ENCODE measurements at places on chromosomes 16 and 17.

- DNase-seq, result no peak
These were observed 5.6 kb downstream of the USH1G start for GRCh38 chr17:74917430-74917829.

- DNase-seq, result no peak
These were observed 131.6 kb downstream of the MRTFB start for GRCh38 chr16:14202697-14203096.

GRCh38 chr16:84829168-84829965 lies 9.6 kb downstream of the CRISPLD2 start:
- no peak for DNase-seq

DNA sequence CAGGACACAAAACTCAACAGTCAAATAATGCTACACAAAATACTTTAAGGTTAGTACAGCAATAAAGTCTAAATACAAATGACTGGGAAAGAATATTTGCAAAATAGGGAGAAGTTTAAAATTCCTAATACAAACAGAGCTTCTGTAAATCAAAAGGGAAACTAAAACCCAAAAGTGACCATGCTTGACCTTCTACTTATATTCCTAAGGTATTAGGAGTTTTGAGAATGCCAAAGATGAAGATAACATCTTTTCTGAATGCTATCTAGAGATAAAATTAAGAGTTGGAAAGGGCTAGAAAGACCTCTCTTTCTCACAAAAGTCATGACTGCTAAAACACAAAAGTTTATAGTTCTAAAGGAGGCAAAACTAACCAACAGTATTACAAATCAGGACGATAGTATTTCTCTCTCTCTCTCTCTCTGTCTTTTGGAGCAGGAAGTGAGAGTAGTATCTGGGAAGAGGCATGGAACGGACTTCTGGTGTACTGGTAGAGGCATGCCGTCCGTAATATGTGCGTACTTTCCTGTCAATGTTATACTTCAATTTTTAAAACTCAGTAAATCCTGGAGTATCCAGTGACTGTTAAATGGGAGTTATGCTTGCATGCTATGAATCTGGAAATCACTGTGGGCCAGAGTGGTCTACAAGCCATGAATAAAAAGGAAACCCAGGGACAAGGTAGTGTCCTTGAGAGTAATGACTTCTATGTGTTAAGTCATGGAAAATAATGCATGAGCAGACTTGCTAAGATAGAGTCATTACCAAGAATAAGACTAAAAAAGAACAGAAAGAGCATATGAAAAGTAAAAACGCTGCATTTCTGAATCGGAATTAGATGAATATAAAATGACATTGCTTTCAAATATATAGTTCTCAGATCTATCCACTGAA lies 49.7 kb upstream of the ANKFY1 start:
- DNase-seq, result no peak

DNA sequence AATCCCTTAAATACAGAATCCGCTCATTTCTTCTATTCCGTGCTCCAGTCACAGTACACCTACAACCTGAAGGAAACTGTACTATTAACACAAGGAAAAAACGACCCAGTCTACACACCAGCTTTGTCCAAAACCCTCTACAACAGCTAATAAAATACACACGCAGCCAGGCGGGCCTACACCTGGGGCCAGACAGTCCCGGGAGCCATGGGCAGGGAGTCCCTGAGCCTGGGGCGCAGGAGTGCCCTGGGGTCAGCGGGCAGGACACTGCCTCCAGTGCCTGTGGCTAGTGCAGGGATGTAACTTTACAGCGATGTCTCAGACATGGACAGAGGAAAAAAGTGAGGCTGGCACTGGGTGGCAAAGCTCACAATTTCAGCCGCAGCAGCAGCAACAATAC lies 28.5 kb downstream of the GNPTG start:
- no peak for DNase-seq

GRCh38 chr17:48756830-48757251 lies 28.3 kb upstream of the HOXB13 start:
- no peak for DNase-seq

DNA sequence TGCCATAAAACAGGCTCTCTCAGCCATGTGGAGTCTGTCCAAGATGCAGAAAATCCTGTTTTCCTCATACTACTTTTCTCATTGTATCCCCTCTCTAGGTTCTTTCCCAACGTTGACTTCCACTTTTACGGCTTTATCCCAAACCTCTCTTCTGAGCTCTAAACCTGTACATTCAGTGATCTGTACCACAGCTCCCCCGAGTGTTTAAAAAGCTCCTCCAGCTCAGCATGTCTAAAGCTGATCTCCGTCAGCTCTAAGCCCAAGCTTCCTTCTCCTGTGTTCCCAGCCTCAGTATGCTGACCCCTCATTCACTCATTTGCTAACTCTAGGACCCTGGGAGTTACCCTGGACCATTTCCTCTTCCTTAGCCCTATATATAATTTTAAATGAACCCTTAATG lies 144.6 kb downstream of the DNAH9 start:
- DNase-seq, result no peak

DNA sequence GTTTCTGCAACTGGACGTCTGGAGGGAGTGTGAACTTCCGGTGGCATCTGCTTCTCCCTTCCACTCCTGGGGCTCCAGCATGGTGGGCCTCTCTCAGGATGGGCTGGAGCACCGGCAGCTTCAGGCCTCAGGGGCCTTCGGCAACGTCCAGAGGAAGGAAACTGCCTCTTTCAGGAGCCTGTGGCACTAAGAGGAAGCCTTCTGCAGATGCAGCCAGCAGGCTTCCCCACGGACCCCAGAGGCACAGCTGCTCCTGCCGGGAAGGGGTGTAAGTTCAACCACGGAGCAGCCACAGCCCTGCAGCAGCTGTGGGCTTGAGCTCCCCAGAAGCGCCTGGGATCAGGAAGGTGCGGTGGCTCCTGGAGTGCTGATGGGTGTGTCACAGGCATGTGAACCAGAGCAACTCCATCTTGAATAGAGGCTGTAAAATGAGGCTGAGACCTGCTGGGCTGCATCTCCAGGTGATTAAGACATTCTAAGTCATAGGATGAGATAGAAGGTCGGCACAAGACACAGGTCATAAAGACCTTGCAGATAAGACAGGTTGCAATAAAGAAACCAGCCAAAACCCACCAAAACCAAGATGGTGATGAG lies 50.8 kb upstream of the KLHDC4 start:
- DNase-seq, result no peak

GRCh38 chr16:53773881-53774280 lies 69.9 kb downstream of the FTO start:
- no peak for DNase-seq

Measured in activated CD4-positive, alpha-beta T cell treated with anti-CD3 and anti-CD28 coated beads for 4 hours (primary cell).